ENCODE measurements at places on chromosomes 7 and 10.
A peak's percentile ranks its signal among the peaks of the same experiment; 100 is the strongest.

GRCh38 chr10:67969875-67970274, 85.4 kb downstream of the SIRT1 start:
- no peak for DNase-seq

DNA sequence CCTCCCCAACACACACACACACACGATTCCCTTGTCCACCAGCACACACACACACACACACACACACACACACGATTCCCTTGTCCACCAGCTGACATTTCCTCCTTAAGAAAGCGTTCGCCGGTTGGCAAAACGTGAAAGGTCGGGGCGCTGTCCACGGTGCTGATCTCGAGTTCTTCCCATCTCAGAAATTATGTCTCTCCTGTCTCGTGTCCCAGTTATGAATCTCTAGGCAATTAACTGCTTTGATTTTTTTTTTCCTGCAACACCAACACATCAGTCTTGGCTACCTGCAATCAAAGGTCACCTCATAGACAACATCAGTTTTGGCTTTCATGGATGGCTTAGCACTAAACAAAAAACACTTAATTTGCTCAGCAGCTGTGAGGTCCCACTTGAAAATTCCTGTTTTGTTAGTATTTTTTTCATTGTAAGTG, 1.9 kb downstream of the INA start:
- peak; percentile 18 for DNase-seq

DNA sequence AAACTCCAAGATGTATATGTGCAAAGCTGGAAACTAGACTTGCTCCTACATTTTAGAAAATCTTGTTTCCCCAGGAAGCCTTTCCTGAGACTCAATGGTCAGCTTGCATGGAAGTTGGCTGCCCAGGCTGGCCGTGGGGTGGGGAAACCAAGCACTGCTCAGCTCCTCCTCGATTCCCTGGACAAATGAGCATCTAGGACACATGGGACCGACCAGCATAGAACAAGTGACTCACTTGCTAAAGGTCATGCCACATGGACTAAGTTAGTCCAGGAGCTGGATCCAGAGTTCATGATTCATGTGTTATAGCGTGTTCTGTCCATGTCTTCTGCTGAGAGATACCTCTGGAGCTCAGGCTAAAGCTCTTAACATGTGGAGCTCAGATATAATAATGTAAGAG, 6.2 kb downstream of the FAM180A start:
- DNase-seq, result no peak

DNA sequence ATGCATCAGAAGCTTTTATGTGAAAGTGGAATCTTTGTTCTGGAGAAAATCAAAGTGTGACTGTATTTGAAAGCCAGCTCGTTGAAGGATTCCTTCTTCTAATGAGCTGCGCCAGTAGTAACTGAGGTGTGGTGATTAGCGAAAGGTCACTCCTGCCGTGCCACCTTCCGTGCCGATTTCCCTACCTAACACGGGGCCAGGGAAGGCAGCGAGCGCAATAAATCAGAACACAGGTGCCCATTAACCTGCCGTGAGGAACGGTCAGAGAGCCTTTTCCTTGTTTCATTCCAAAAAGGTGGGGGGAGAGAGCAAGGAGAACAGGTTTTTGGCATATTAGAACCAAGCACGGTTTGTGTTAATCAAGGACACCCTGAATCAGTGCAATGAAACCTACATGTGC, 258.0 kb downstream of the CELF2 start:
- DNase-seq, result no peak

GRCh38 chr10:2145491-2145890, 408.2 kb upstream of the ADARB2 start:
- DNase-seq, result no peak

GRCh38 chr7:41156268-41156667, 546.6 kb downstream of the INHBA start:
- DNase-seq, result no peak

- no peak for DNase-seq
Measured at GRCh38 chr10:49080965-49081364, 34.4 kb downstream of the VSTM4 start.

DNA sequence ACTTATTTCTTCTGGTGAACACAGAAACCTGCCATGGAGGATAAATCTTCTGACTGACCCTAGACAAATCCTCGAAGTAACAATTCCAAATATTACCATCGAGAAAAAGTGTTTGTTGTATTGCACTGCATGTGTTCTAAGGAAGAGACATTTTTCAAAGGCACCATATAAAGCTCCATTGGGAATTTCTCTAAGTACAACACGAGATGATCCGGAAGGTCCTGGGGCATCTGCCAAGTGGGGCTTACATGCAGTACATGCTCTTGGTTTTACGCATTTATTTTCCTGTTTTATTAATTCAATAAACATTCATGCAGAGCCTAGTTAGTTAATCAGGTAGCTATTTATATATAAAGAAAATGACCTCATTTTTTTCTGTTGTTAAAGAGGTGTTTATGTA, 692.0 kb upstream of the IGFBP3 start:
- no peak for DNase-seq

GRCh38 chr7:39733881-39734632, 110.7 kb downstream of the RALA start:
- DNase-seq, result no peak

DNA sequence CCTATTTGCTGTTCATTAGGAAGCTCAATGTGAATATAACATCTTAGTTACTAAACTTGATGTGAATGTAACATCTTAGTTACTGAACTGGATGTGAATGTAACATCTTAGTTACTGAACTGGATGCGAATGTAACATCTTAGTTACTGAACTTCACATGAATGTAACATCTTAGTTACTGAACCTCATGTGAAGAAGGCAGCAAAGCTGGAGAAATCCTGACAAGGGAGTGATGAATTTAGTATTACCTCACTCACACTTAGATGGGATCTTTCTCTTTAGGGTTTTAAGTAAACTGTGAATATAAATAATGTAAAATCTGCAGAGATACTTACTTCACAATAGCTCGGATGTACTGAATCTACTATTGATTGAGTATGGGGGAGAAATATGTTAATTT, 73.6 kb downstream of the ETV1 start:
- no peak for DNase-seq

DNA sequence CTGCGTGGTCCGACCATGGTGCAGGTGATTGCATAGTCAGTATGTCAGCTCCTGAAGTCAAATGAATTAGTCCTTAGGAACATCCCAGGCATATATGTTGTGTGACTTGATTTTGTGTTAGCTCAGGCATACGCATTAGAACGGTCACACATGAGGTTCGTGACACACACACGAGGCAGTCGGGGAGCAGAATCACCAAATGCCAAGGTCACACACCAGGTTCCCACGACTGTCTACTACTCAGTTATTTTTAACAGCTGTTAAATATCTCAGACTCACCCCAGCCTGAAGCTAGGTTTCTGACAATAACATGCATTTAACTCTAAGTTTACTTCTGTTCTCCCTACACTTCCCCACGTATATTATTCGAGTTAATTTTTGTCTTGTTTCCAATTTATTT, 54.8 kb downstream of the DYNC2I1 start:
- DNase-seq, result no peak

- no peak for DNase-seq
Measured at GRCh38 chr7:87512906-87513305, 37.4 kb upstream of the ABCB4 start.

GRCh38 chr10:118307220-118307619, 34.9 kb downstream of the FAM204A start:
- DNase-seq, result no peak

- no peak for DNase-seq
Measured at GRCh38 chr10:49008505-49009198, 69.0 kb upstream of the LRRC18 start.

- DNase-seq, result no peak
Measured at GRCh38 chr7:4845740-4846142, 16.1 kb downstream of the PAPOLB start.

DNA sequence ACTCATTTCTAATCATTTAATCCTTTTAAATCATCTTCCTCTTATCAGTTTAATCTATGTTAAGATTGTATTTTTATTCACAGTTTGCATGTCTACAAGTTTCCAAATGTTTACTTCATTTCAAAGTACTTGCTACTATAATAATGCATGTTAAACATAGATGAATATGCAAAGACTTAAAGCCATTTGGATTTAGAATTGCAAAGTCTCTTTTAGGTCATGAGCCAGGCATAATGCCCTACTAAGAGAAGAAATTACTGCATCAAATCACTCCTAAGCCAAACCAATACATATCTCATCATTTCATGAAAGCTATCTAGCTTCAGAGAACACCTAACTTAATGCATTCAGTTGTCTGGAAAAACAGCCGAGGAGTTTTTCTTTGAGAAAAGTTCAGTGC, 266.1 kb downstream of the PRKG1 start:
- no peak for DNase-seq

DNA sequence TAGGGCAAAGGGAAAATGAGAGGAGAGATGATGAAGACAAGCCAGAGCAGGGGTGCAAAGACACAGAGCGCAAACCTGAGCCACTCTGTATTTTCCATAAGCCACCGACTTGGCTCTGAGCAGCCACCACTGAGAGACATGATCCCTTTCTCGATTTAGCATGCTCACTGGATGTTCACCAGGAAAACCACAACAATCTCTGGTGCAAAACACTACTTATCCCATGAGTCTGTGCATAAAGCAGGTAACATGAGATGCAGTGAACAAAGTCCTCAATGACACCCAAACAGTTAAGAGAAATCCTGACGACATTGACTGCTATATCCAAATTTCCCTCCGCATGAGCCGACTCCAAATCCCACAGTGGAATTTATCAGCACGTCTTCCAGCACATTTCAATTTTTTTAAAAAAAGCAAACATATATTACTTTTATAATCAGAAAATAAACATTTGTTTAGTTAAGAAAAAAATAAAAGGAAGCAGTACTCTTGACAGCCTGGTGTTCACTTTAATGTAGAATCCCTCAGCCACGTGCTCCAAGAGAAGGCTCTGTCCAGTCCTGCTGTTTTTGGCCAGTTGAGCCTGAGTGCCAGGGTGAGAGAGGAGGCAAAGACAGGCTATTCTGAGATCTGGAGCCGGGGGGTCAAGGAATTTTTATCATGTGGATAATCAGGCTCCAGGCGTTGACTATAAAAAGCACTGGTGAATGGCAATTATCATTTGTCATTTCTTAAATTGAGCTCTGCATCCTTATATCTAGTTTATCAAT, 238.4 kb downstream of the KCNMA1 start:
- no peak for DNase-seq

GRCh38 chr10:122148876-122149560, 122.1 kb upstream of the BTBD16 start:
- no peak for DNase-seq

DNA sequence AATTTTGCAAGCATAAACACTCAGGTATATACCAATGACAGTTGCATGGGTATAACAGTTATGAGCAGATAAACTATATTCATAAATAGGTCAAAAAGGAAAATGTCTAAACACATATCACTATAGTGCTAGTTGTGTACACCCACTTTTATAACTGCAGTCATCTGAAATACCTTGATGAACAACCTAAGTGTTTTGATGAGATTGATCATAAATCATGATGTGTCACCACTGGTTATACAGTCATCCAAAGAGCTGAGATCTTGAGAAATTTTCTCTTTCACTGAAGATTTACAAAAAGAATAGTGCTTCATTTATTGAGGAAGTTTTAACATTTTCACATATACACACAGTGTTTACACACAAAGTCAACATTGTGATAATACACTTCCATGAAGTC, 78.6 kb upstream of the SLC25A13 start:
- DNase-seq, result no peak

DNA sequence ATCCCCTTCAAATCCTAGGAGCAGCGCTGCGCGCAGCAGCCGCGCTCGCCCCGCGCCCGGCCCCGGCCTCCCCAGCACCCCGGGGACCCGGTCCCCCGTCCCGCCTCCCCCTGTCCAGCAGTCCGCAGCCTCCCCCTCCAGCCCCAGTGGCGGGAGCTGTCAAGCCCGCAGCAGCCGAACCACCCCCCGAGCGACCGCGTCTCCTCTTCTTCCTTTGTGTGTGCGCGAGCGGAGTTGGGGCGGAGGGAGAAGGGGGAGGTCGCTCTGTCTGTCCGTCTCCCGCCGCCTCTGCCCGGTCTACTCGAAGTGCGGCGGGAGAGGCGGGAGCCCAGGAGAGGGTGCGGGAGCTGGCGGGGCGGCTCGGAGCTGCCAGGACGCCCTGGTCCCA, 375 bp upstream of the CHN2 start:
- DNase-seq, result no peak

- DNase-seq, result no peak
Measured at GRCh38 chr7:75989500-75990388, 4.7 kb downstream of the TMEM120A start.

DNA sequence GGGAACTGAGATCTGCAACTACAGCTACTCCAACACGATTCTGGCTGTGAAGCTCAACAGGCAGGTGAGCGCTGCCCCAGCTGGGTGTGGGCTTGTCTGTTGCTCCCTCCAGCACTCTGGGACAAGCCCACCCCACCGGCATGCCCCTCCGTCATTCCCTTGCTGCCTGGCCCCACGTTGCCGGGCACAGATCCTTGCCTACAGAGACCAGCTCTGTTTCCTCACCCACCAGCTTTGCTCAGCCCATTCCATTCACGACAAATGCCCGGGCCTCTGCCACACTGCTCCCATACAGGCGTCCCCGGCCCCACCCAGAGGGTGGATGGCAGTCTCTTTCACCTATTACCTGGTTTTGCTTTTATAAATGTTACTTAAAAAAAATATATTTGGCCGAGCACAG, 24.6 kb downstream of the WIPI2 start:
- no peak for DNase-seq
